MCF 10A (cell line): ENCODE measurements at places on chromosomes 1 and 21.

DNA sequence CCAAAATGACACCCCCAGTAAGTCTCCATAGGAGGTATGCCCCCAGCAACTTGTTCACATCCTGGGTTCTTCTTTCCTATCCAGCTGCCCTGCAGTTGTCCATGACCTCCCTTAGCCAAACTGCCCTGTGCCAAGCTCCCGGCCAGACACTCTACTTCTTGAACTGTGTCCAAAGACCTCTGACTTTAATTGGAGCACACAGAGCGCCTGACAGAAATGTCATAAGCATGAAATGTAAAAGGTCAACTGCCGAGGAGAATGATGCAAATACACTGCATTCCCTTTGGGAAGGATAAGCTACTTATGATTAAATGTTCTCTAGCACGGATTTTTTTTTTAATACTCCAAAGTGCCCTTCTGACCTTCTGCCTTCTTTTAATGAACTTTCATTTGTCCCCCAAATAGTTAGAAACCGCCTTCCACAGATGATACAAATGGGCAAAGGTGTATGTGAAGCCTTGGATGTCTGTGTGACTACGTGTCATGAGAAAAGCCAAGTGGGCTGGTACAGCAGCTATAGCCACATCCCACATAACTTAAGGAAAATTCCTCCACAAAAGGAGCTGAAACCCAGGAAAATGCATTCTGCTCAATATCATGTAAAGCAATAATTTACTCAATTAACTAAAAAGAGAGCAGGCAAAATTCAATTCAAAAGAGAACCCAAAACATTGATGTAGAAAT, 26.8 kb downstream of the PALMD start:
- DNase-seq: peak; percentile 21

DNA sequence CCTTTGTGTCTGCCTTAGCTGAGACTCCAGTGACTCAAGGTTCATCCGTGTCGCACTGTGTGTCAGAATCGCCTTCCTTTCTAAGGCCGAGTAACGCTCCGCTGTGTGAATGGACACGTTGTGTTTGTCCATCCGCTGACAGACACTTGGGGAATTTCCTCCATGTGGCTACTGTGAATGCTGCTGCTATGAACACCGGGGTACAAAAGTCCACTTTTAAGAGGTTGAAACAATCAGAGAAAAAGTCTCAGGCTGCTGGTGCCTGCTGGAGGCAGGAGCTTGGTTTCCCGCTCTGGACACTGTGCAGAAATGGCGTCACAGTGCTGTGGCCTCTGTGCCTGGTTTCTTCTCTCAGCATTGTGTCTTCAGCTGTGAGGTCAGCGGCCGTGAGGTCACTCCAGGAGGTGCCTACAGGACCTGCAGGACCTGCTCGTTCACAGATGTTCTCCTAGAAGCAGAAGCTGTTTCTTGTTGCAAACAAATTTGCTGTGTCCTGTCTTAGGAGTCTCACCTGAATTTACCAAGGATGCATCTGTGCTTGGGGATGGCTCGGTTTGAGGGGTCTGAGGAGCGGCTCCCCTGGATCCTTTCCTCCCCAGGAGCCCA, 34.2 kb downstream of the KRTAP10-1 start:
- no peak for DNase-seq

DNA sequence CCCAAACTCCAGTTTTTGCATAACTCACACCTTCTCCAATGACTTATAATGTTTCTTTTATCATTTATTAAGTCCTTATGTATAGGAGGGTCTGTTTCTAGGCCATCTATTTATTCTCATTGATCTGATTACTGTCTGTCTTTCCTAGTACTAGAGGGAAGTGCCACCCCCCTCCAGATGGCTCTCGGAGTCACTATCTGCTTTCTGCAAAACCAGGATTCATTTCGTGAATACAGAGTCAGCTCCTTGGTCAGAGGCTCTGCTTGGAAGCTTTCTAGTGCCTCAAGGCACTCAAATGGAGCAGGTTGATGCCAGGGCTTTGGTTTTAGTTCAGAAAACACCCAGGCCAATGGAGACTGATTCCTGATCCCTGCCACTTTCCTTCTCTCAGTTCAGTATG, 102.3 kb upstream of the CD34 start:
- no peak for DNase-seq

- DNase-seq: peak; percentile 94
Measured at GRCh38 chr1:221487781-221488524, 253.9 kb downstream of the DUSP10 start.

DNA sequence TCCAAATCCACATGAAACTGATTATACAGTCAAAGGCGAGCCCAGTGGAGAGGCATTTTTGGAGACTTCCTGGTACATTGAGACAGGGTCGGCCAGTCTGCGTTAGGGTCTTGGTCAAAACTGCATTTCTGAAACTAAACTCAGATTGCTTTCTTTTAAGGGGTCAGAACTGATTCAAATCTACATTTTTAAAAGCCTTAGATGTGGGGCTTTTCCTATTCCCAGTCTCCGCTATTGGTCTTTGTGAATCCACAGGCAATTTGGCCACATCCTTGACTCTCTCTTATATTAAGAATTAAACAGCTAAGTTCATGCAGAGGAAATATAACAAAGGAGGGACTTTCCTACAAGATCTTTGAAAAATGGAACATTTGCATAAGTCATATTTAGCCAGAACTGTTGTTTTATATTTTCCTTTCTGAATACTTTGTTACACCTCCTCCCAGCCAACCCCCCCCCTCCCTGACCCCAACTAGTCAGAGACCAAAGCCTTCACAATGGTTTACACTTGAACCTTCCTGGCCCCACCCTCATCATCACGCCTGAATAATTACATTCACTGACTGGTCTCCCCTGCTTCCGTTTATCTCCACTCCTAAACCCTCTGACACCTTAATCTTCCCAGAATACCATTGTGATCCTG, 30.9 kb downstream of the SELL start:
- no peak for DNase-seq

DNA sequence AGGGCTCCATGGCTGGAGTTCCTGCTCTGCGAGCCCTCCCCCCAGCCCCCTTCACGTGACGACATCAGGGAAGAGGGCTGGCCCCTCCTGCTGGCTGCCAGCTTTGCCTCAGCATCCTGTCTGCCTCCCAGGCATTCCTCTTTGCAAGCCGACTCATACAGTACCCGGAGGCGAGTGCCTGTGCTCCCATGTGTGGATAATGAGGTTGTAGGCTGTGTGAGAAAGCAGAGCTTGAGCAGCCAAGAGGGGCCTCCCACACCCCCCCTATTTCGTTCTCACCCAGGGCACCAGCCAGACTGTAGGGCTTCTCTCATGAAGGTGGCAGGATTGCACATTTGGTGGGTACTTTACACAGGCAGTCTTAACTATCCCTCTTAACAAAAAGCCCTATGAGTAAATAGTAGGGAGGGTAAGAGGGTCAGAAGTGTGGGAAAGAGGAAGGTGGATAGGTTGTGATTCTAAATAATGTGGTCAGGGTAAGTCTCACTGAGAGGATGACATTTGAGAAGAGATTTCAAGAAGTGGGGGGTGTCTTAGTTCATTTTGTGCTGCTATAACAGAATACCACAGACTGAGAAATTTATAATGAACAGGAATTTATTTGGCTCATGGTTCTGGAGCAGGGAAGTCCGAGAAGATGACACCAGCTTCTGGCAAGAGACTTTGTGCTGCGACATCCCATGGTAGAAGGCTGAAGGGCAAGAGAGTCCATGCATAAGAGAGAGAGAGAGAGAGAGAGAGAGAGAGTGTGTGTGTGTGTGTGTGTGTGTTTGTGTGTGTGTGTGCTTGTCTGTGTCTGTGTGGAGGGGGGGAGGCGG, 113.5 kb downstream of the OMA1 start:
- DNase-seq: peak; percentile 77

GRCh38 chr1:245197911-245198379, 43.2 kb downstream of the KIF26B start:
- DNase-seq: peak; percentile 33

- DNase-seq: no peak
Measured at GRCh38 chr1:223102797-223103533, 40.1 kb downstream of the TLR5 start.

DNA sequence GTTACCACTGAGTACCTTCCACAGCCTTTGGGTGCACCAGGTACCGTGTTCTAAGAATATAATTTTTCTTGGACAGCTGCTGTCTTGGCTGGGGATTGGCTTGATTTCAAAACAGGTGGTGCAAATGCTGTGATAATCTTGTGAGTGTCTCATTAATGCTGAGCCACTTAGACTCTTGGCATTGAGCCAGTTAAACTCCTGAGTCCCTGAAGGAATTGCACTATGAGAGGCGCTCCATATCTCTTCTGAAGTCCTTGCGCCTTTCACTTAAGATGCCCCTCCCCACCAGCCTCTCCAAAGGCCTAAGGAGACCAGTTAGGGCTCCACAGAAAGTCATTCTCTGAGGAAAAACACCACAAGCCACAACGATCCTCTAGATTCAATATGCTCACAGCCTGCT, 51.0 kb downstream of the BACH1 start:
- DNase-seq: no peak

- DNase-seq: no peak
Measured at GRCh38 chr1:151711044-151711800, 5.4 kb downstream of the CELF3 start.

- DNase-seq: no peak
Measured at GRCh38 chr1:111737216-111738132, 1.7 kb downstream of the INKA2 start.

- peak; percentile 36 for DNase-seq
Measured at GRCh38 chr21:16037421-16037955, 307.7 kb downstream of the USP25 start.
